ENCODE measurements at places on chromosomes 4 and X.

GRCh38 chr4:140018931-140019618 lies 134.9 kb downstream of the MAML3 start:
- no peak for DNase-seq

- peak; percentile 39 for DNase-seq
These were observed 189.1 kb upstream of the C1QTNF7 start for GRCh38 chr4:15238720-15239119.

- DNase-seq = no peak
These were observed 3.5 kb downstream of the MXD4 start for GRCh38 chr4:2258091-2259035.

- DNase-seq = no peak
These were observed 94.0 kb upstream of the DKK2 start for GRCh38 chr4:107130157-107130556.

DNA sequence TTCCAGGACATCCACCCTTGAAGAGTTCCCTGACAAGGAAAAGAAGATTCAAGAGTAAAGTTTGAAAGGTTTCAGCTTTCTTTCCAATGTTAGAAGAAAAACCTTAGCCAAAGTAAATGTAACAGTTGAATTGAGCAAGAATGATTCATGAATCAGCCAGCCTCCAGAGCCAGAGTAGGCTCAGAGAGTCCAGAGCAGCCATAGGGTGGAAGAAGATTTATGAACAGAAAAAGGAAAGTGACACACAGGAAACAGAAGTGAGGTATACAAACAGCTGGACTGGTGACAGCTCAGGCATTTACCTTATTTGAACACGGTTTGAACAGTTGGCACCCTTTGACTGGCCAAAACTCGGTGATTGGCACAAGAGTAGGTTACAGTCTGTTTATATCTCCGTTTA lies 63.2 kb downstream of the QDPR start:
- DNase-seq = no peak

DNA sequence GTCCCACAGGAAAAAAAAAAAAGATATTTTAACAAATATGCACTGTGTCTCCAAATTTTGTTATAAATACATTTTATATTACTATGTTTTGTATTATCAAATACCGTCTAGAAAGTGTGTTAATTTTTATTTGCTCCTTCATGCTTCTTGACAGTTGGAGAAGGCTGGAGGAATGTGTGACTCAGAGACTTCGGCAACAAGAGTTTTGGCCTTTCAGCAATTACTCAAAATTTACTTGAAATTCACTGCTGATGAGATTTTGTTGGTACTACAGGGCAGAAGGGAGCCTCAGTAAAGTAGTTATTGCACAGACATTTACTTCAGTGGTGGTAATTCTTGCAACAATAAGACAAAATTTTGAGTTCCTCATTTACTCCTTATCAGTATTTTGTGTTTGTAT lies 2164.0 kb downstream of the PCDH7 start:
- DNase-seq = no peak

GRCh38 chr4:111681270-111681669 lies 464.0 kb upstream of the FAM241A start:
- no peak for DNase-seq

- DNase-seq = no peak
These were observed 84.5 kb downstream of the AREG start for GRCh38 chr4:74529284-74530041.

DNA sequence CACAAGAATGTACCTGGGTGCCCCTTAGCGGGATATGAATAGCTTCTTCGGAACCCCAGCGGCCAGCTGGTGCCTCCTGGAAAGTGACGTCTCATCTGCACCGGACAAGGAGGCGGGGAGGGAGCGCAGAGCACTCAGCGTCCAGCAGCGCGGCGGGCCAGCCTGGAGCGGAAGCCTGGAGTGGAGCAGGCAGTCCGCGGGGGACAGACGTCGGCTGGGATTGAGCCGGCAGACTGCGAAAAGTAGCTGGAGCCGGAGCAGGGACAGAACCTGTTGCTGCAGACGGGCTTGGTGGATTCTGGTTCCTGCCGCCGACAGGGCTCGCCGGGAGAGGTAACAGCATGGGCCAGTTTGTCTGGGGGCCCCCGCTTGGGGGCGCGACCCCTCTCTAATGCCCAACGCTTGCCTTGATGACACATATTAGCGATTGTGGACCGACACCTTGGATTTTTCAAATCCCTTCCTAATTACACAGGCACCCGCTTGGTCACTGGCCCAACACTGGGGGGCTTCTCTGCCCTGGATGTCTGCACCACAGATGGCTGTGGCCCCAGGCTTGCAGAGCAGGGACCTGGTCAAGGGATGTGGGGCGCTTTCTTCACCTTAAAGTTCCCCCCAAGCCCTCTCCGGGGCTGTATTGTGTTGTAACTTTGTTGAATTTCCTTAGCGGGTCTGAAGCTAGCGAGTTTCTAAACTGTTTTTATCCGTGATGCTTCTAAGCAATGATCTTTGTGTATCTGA lies at the start of gene NPFFR2:
NPFFR2 (plus strand) TSS at position 133 of the 741 bp plus-strand sequence. CDS start 96,592 bp downstream, outside the sequence.
- peak; percentile 73 for DNase-seq

GRCh38 chr4:70783096-70783495 lies 56.6 kb downstream of the GRSF1 start:
- no peak for DNase-seq

DNA sequence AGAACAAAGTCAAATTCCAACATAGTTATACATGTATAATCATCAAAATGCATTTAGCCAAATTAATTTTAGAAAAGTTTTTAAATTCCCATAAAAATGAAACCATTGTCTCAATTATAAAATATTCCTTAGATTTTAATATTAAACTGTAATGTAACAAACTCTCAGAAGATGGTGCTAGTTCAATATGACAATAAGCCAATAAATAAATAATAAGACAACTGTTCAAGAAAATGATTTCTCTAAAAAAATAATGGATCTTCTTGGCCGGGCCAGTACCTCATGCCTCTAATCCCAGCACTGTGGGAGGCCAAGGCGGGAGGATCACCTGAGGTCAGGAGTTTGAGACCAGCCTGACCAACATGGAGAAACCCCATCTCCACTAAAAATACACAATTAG lies 80.3 kb downstream of the RAB28 start:
- DNase-seq = no peak

DNA sequence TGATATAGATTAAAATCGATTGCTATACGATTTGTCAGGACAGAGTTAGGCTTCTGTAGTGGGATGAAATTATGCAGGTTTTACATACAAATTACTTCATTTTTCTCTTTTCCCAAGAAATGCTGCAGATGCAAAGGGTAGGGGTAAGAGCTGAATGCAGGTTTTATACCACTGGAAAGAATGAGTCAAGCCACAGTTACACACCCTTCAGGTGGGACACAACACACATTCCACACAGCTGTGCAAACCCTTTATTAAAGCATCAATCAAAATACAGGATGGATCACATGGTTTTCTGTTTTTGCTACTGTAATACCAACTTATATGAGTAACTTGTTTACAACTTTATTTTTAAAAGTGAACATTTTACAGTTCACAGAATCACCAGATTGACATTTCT lies 39.8 kb downstream of the MFAP3L start:
- DNase-seq = no peak

DNA sequence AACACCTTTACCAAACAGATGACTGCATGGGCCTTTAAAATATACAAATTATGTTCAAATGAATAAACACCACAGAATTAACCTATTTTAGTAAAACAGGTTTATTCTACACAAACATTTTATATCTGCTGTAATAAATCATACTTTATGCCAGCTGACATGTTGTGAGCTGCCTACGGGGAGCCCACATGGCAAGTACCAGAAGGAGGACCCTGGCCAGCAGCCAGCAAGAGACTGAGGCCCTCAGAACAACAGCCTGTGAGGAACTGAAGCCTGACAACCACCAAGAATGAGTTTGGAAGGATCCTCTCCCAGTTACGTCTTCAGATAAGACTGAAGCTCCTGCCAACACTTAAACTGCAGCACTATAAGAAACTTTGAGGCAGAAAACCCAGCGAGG lies 377.0 kb downstream of the PDGFC start:
- no peak for DNase-seq

- no peak for DNase-seq
These were observed 176.6 kb upstream of the NR3C2 start for GRCh38 chr4:148618856-148619255.

DNA sequence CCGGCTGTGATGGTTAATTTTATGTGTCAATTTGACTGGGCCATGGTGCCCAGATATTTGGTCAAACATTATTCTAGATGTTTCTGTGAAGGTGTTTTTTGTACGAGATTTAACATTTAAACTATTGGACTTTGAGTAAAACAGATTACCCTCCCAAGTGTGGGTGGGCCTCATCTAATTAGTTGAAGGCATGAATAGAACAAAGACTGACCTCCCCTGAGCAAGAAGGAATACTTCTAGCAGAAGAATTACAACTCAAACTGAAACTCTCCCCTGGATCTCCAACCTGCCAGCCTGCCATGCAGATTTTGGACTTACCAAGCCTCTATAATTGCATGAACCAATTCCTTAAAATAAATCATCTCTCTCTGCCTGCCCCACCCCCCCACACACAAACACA lies 132.5 kb downstream of the DHX15 start:
- DNase-seq = no peak

DNA sequence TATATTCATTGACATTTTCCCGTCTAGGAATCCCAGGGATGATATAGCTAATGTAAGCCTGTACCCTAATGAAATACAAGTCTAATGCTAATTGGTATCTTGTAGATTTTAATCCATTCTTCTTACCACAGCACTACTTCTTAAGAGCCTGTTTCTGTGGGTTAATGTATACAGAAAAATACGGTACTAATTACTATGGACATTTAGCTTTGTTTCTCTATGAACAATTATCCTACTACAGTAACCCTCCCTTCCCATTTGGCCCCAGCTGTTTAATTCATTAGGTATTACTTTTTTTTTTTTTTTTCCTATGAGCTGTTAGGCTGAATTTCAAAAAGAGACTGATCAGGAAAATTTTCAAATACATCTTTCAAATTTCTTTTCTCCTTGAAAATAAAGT lies 245.1 kb upstream of the SLC7A11 start:
- DNase-seq = no peak

GRCh38 chrX:144715337-144715736 lies 532.0 kb upstream of the SPANXN1 start:
- no peak for DNase-seq

- DNase-seq = no peak
These were observed 300.3 kb upstream of the IRS4 start for GRCh38 chrX:109036624-109037023.

GRCh38 chr4:158530381-158530780 lies 8.7 kb downstream of the RXFP1 start:
- no peak for DNase-seq

GRCh38 chr4:113732-114131 lies 10.6 kb upstream of the ZNF718 start:
- DNase-seq = no peak

DNA sequence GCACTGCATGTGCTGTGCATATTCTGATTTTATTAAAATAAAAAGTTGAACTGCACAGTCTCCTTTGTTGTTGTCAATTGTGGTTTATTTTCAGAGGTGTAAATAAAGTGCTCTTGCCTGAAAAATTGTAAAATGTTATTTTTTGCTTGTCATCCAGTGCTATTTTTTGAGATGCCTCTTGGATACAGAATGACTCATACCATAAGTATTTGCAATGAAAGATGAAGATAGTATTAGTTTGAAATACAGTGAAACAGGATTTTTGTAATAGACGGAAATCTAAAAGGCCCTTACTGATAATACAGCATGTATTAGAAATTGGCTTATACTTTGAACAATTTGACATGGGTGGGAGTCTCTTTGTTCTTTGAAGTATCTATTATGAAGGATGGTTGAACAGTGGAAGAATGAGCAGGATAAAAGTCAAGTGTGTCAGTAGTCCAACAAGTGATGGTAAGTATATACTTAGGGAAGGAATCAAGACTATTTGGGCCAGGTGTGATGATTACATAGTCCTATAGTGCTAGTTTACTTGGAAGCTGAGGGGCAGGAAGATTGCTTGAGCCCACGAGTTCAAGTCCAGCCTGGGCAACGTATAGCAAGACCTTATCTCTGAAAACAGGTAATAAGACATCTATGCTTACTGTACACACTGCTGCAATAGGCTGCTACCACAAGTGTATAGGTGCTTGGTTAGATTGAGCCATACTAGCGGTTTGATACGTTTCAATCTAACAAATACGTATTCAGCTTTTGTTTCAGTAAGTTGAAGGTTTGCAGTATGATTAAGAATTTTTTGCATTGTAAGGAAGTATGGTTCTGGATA lies 16.4 kb downstream of the DDX3X start:
- no peak for DNase-seq

GRCh38 chr4:96955226-96955625 lies 1115.3 kb downstream of the PDHA2 start:
- no peak for DNase-seq

GRCh38 chr4:176360446-176360845 lies 40.7 kb downstream of the SPCS3 start:
- no peak for DNase-seq

GRCh38 chr4:33737726-33738125 lies 2506.6 kb downstream of the ARAP2 start:
- DNase-seq = no peak

DNA sequence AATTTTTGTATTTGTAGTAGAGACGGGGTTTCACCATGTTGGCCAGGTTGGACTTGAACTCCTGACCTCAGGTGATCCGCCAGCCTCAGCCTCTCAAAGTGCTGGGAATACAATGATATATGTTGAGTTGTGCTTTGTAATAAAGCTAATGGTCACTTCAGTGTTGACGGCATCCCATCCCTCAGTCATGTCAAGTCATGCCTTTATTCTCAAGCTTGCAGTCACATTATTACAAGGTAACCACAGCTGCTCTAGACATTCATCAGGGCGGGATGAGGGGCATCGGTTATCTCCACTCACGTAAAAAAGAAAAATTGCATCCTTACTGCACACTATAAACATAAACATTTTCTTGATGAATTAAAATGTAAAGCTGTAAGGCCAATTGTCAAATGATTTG lies 12.8 kb upstream of the FAT1 start:
- no peak for DNase-seq

- no peak for DNase-seq
These were observed 8.0 kb downstream of the IGFBP7 start for GRCh38 chr4:57102050-57102624.

- DNase-seq = no peak
These were observed 595.5 kb downstream of the RAPGEF2 start for GRCh38 chr4:159698336-159698735.

- no peak for DNase-seq
These were observed 179.0 kb downstream of the CEP135 start for GRCh38 chr4:56127716-56128115.

- peak; percentile 77 for DNase-seq
These were observed 2.3 kb downstream of the ZNF827 start for GRCh38 chr4:145936142-145936996.

DNA sequence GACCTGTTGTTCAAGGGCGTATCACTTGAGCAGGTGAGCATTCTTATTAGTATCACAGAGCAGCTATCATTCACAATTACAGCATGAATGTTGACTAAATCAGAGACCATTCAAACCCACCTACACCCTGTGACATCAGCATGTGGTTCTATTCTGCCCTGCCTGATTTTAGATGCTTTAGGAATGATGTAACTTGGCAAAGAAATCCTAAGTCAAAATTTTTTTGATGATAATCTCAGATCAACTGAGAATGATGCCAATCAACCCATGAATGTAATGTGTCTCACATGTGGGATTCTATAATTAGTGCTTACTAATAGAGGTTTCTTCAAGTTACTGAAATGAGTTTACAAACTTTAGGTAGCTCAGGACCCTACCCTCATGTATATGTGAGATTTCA lies 13.4 kb upstream of the CHIC2 start:
- DNase-seq = no peak

GRCh38 chr4:182923366-182923765 lies 6.2 kb upstream of the DCTD start:
- no peak for DNase-seq

- no peak for DNase-seq
These were observed 200.0 kb downstream of the TBCK start for GRCh38 chr4:106116025-106116424.

Data from nephron progenitor cell (in vitro differentiated cells).